ENCODE measurements at places on chromosomes 2 and 18.

- H3K4me1 ChIP-seq: no peaks in the 10 kb centered on the region
- H3K27ac ChIP-seq: no peak overlapping the region
- no peaks in the 10 kb centered on the region for H3K27me3 ChIP-seq
- no peak overlapping the region for H3K4me3 ChIP-seq
- H3K36me3 ChIP-seq: no peaks in the 10 kb centered on the region
Measured at GRCh38 chr18:28766027-28766426, 589.1 kb upstream of the CDH2 start.

GRCh38 chr2:235227590-235227989 lies 266.3 kb upstream of the AGAP1 start:
- H3K27me3 ChIP-seq: no peaks in the 10 kb centered on the region
- H3K36me3 ChIP-seq: no peaks in the 10 kb centered on the region
- H3K4me1 ChIP-seq: no peaks in the 10 kb centered on the region
- H3K27ac ChIP-seq: no peak overlapping the region
- DNase-seq: no peak
- no peak overlapping the region for H3K4me3 ChIP-seq

DNA sequence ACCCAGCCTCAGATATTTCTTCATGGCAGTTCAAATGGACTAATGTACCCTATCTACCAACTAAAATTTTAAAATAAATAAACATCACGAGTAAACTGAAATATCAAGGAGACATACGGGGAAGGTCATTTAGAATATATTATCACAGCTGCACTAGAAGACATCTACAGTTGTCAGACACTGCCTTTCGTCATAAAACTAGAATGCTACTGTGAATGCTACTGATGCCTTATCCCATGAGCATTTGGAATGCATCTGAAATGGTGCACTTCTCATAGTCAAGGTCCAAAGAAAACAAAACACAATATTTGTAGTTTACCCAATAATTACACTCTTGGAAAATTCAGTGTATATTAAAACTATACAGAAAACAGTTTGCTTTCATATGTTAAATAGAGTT lies 165.2 kb downstream of the MREG start:
- no peak for DNase-seq
- H3K4me1 ChIP-seq: no peaks in the 10 kb centered on the region
- no peak overlapping the region for H3K27ac ChIP-seq
- H3K36me3 ChIP-seq: no peaks in the 10 kb centered on the region

- DNase-seq: no peak
- no peak overlapping the region for H3K4me3 ChIP-seq
- no peaks in the 10 kb centered on the region for H3K27me3 ChIP-seq
- no peaks in the 10 kb centered on the region for H3K4me1 ChIP-seq
- no peaks in the 10 kb centered on the region for H3K36me3 ChIP-seq
Measured at GRCh38 chr2:128563348-128563687, 244.7 kb upstream of the HS6ST1 start.

GRCh38 chr2:142280831-142281230 lies 150.0 kb upstream of the LRP1B start:
- no peaks in the 10 kb centered on the region for H3K36me3 ChIP-seq
- H3K27me3 ChIP-seq: no peaks in the 10 kb centered on the region
- H3K4me1 ChIP-seq: no peaks in the 10 kb centered on the region
